ENCODE measurements at places on chromosomes 4 and X. TPM values are rescaled to one million over a fixed set of nuclear protein-coding genes. Genes with fewer than 3 reads are reported as not detected.

Gene PCDH11X
- polyA plus RNA-seq = not detected

DNA sequence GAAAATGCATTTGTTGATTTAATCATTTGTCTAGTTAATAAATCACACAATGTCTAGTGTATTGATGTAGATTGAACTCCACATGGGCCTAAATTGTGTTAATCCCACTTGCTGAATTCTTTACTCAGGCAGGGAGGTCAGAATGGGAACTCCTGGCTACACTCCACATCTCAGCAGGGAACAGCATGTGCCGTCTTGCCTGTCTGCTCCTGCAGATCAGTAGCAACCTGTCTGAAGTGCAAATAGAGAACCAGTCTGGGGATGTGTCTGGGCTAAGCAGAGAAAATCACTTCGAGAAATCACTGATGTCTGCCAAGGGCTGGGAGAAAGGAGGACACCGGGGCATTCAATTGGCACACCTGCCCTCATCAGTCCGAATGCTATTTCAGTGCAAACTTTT, 16.5 kb upstream of the MXRA5 start:
- DNase-seq = no peak

Gene SOX3
- polyA plus RNA-seq = not detected

GRCh38 chr4:113007151-113007550, 42.3 kb upstream of the ANK2 start:
- no peak for DNase-seq

Gene PRSS12
- not detected for polyA plus RNA-seq

GRCh38 chr4:153408932-153409331, 57.2 kb upstream of the TMEM131L start:
- DNase-seq = no peak

- DNase-seq = no peak
These were observed 89.3 kb upstream of the CYLC1 start for GRCh38 chrX:83771664-83772063.

- DNase-seq = peak; percentile 14
These were observed 1.3 kb downstream of the CAMK2D start for GRCh38 chr4:113760094-113760794.

GRCh38 chrX:133414406-133415275, 648 bp downstream of the GPC4 start:
- no peak for DNase-seq

Gene KIAA0232
- 13.3 TPM for polyA plus RNA-seq

GRCh38 chrX:74458736-74459135, 37.4 kb downstream of the SLC16A2 start:
- no peak for DNase-seq

DNA sequence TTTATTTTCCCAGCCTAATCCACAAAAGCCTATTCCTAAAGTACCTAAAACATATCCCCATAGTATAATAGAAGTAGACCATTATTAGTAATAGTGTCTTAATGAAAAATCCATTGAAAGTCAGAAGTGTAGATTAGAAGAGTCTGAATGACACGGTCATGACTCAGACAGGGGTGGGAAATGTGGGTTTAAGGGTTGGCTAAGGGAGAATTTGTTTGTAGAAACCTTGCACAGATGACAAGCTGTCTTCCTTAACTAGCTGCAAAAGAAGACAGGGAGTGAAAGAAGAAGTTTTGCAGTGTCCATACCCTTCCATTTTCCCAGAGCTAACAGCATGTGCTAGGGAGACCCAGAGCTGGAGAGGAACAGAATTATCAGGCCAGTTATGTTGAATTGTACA, 242.7 kb upstream of the ETNPPL start:
- no peak for DNase-seq
